GM12891 (cell line): ENCODE measurements at places on chromosomes 5 and 9.
A peak's percentile ranks its signal among the peaks of the same experiment; 100 is the strongest.

DNA sequence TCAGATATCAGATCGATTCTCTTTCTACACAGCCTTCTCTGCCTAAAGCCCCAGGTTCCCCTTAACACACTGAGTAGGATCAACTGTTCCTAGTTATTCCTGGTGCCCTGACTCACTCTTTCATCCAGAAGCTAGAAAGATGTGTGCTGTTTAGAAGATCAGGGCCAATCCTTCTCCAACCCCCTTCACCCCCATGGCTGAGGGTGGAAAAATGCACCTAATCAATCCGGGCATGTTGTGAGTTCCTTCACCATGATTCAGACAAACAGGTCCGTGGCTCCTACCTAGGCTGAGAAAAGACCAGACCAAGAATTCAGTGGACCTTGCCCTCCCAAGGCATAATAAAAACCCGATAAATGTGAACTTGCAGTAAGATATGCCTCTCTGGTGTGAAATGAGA is 85.4 kb upstream of the EQTN start:
- DNase-seq: no peak

DNA sequence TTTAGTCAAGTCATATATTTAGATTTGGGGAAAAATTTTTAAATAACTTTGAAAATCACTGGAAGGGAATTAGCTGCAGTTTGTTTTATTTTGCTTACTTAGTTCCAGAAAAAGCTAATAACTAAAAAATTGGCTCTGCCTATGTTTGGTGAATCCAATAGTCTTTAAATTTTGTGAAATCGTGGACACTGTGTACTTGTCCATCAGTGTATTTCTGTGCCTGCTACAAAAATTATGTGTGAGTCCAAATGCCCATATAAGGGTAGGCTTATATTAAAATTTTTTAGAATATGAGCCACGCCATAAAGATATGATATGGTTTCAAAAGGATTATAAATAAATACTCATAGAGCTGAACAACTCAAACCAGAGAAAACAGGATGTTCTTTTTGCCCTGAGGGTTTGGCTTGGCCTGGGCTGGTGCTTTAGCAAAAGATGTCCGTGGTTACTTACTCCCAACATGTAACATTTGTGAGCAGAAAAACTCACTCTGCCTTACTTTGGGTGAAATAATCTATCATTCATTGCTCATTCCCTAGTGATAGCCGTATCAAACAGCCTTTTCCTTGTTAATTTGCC is 133.2 kb upstream of the PRLR start:
- DNase-seq: no peak

DNA sequence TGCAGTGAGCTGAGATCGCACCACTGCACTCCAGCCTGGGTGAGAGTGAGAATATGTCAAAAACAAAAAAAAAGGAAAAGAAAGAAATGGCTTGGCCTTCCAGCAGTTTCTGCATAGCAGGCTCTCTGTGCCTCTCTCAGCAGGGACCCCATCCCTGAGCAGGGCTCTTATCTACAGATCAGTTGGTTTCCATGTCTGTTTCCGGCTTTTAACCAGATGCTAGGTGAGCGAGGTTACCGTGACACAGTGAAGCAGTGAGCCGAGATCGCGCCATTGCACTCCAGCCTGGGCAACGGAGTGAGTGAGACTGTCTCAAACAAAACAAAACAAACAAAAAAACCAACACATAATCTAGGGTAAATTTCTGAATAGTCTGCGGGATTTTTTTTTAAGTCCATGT is 51.4 kb downstream of the COL5A1 start:
- no peak for DNase-seq

GRCh38 chr9:93302586-93303257 is 118.8 kb downstream of the WNK2 start:
- peak; percentile 79 for DNase-seq

- DNase-seq: no peak
Measured at GRCh38 chr5:2013301-2014057, 130.8 kb upstream of the IRX4 start.

GRCh38 chr5:1593903-1594356 is 70.2 kb upstream of the LPCAT1 start:
- peak; percentile 26 for DNase-seq

DNA sequence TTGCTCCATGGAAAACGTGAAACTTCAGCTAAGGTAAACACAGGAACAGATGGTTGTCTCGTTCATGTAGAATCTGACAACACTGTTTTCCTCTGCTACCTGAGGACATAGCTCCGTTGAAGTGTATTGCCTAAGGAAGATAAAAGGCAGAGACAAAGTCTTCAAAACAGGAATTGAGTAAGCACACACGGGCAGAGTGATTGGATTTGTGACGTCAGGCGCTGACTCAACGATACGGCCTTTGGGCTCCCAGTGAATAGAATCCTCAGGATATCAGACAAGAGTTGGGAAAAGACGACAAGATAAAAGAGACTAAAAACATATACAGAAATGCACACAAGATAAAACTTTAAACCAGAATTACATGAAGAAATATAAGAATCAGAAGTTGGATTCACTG is 787.1 kb upstream of the CTNND2 start:
- DNase-seq: no peak
